HFFc6 (cell line): ENCODE measurements at places on chromosomes 1 and 21.
A peak's percentile ranks its signal among the peaks of the same experiment; 100 is the strongest.

GRCh38 chr1:206891412-206891811 is 5.8 kb upstream of the IL24 start:
- no peak for DNase-seq

- DNase-seq: peak; percentile 25
Measured at GRCh38 chr1:216293683-216294082, 129.6 kb downstream of the USH2A start.

DNA sequence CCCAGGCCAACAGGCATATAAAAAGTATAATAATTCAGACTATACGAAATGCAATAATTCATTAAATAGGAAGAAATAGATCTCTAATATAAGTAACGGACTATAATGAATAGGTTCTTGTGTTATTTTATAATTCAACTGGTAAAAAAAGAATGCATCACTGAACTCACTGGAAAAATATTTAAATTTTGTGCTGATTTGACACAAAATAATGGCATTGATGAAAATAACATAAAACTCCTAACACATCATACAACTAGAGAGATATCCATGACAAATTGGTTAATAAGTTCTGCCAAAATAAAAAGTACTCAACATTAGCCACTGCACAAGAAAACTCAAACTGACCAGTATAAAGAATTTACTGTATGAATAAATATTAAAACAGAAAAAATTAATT is 57.1 kb upstream of the RAB4A start:
- DNase-seq: no peak

- DNase-seq: peak; percentile 70
Measured at GRCh38 chr1:97277891-97278654, 556.5 kb downstream of the PTBP2 start.

GRCh38 chr21:44815225-44815624 is 2.6 kb downstream of the SUMO3 start:
- no peak for DNase-seq

DNA sequence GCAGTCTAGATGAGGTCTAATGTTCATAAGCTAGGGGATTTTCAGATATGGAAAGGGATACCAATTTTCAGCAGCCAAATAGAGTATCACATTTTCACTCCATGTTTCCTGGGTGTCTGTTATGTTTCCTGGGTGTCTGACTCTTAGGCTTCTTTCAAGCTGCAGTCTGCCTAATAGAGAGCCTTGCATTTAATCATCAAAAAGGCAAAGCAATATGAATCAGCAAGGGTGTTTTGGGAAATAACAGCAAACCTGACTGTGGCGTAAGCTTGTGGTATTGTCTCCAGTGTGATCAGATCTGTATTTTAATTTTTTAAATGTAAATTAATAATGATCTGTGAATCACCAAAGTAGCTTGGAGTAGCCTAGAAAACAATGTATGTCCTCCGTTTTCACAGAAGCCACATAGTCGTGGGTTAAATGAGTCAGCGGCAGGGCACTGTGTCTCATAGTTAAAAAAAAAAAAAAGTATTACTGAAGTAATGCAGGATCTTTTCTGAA is 10.4 kb downstream of the LGALS8 start:
- peak; percentile 81 for DNase-seq
